ENCODE measurements at places on chromosomes 7 and 10. TPM values are rescaled to one million over a fixed set of nuclear protein-coding genes. Genes with fewer than 3 reads are reported as not detected.

DNA sequence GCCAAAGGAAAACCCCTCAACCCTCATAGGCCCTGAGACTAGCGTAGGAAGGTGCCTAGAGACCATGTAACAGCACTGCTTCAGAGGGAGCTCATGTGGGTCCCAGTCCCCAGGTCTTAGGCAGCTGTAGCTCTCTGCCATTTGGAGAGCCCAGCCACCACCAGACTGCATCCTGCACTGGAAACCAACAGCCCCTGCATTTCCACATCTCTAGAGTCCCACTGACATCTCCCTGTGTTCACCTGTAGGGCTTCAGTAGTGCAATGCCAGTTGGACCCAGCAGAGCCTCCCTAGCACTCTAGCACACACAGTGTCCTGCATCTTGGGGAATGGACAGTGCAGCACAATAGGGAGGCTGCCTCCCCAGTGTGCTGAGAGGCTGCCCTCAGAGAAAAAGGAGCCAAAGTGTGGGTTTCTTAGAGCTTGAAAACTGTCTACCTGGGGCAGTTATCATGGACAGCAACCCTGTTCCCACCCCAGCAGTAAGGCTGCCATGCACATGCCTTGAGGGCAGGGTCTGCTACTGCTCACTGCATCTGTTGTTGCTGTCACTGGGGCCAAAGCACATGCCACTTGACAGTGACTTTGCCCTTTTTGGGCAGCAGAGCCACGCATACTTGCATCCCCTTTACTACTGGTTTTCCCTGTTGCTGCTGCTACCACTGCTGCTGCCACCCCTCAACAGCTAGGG, 46.7 kb upstream of the ANTXRL start:
- DNase-seq = no peak

DNA sequence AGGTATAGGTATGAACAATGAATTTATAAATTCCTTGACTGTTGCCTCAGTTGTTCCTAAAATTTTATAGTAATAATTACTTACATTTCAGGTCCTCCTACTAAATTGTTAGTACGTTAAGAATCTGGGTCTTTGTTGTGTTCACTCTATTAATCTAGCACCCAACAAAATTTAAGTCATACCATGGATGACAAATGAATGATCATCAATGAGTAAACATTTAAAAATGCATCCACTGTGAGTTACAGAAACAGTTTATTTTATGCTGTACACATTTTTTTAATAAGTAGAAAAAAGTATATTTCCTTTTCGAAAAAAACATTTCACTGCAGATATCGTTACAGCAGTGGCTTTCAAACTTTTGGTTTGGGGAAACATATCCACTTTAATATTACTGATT, 265.2 kb downstream of the PCLO start:
- DNase-seq = no peak

Gene WNT8B
- total RNA-seq = not detected

DNA sequence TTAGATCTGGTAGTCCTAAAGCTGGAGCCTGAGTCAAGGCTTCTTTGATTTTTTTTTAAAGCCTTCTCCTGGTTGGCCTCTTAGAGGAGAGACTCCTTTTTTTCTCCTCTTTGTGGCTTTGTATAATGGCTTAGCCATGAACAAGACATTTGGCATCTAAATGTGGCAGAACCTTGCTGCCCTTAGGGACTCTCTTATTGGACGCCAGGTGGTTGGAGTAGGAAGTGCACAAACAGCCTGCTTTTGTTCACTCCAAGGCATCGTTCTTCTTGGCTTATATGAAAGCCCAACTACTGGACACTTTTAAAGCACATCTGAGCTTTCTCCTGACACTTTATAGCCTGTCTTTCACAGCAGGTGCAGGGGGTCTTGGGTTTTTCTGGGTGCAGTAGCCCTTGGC, 25.0 kb downstream of the ZPBP start:
- peak; percentile 24 for DNase-seq

GRCh38 chr10:76879116-76879913, 758.3 kb downstream of the KCNMA1 start:
- no peak for DNase-seq

Gene SORCS1
- not detected for total RNA-seq

DNA sequence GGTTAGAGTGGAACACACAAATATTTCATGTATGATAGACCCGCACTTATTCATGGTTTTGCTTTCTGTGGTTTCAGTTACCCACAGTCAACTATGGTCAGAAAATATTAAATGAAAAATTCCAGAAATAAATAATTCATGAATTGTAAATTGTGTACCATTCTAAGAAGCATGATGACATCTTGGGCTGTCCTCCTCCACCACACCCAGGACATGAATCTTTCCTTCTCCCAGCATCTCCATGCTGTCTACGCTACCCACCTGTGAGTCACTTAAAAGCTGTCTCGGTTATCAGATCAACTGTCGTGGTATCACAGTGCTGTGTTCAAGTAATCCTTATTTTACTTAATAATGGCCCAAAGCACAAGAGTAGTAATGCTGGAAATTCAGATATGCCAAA, 419.6 kb upstream of the NRP1 start:
- DNase-seq = no peak

Gene GIMAP2
- 8.3 TPM for total RNA-seq

Gene LAMB1
- total RNA-seq = 18.9 TPM
